ENCODE measurements at places on chromosomes 3 and 15. TPM values are rescaled to one million over a fixed set of nuclear protein-coding genes. Genes with fewer than 3 reads are reported as not detected.

DNA sequence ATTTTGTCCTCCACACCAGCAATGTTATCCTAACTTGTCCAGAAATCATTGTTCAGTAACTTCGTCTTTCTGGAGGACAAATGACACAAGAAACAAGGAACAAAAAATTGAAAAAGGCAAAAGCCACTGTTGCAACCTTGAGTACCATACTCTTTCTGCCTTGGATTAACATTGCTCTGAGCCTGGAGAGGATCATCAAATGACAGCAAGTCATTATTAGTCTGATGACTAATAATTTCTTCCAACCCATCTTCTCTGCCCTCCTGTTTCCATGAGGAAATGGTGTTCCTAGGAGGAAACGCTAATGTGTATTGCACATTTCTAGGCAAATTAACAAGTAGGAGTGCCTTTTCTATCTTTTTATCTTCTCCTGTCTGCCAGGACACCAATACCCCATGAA, 153.9 kb downstream of the PCCB start:
- no peak for DNase-seq

- DNase-seq, result no peak
Measured at GRCh38 chr15:33182278-33182905, 12.1 kb downstream of the FMN1 start.

DNA sequence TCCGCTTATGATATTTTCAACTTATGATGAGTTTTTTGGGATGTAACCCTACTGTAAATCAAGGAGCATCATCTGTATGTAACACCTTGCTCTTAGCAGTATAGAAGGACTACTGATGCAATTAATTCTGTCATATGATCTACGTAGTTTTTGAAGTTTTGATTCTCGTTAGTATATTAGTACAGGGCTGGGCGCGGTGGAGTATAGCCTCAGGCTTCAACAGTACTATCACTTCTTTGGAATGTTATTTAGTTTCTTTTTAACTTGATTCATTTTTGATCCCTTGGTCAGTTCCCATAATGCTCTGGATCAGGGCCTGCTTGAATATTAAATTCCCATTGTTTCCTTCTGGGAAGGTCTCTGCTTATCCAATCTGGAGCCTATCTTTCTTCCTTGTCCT, 23.9 kb upstream of the AP4E1 start:
- no peak for DNase-seq

Gene IL16
- 3.9 TPM for total RNA-seq

Gene LEKR1
- total RNA-seq, result 0.70 TPM
